ENCODE measurements at places on chromosomes 5 and 9.

- H3K4me3 ChIP-seq, result no peak overlapping the region
- peaks cover 13% of the 10 kb centered on the region for H3K27me3 ChIP-seq
- no peak for DNase-seq
- no peak overlapping the region for H3K27ac ChIP-seq
- H3K4me1 ChIP-seq, result no peaks in the 10 kb centered on the region
- H3K36me3 ChIP-seq, result no peaks in the 10 kb centered on the region
These were observed 8.8 kb downstream of the RGS7BP start for GRCh38 chr5:64514612-64515011.

DNA sequence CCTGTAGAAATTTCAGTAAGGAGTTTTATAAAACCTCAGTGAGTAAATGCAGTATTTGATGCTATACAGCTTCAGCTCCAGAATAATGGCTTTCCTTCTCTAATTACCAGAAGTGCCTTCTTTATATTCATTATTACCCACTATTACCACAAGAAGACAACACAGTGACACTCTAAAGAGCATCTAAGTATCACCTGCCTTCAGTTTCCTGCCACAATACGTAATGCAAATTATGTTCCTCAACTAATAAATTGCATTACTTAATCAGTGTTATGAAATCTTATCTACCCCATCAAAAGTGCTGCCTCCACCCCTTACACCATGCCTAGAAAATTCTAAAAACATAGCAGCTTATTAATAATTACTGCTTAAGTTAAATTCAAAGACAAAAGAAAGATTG is 91.9 kb downstream of the TRPM6 start:
- peaks cover 2% of the 10 kb centered on the region for H3K36me3 ChIP-seq
- H3K4me3 ChIP-seq, result no peak overlapping the region
- H3K4me1 ChIP-seq, result peaks cover 10% of the 10 kb centered on the region
- H3K27ac ChIP-seq, result no peak overlapping the region
- DNase-seq, result no peak

DNA sequence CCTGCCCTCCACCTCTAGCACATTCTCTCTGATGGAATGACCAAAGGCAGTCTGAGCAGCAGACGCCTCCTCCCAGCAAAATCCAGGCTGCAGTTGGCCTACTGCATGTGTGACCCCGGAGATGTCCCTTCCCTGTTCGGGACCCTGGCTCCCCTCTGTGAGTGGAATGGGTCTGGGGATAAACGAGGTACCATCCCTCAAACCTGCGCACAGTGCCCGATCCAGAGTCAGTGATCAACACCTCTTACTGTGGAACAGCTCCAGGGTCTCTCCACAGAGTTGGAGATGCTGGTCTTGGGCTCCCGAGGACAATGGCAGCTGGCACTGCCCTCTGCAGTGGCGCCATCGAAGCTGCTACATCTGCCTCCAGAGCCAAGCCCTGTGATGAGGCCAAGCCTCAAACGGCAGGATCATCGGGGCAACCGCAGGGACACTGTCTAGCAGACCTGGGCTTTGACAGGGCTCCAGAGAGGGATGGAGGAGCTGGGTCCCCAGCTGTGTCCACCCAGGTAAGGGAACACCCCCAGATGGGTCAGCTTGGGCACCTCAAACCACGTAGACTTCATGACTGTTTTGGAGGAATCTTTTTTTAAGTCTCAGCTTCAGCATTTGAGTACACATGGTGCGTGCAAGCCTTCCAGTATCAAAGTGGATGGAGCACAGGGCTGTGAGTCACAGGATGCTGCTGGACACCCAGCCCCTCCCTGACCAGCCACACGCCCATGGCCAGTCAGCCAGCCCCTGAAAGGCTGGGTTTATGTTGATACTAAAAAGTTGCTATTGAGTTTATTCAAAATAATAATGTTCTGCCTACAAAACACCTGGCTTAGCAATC is 13.0 kb downstream of the MED10 start:
- H3K27ac ChIP-seq, result no peak overlapping the region
- H3K27me3 ChIP-seq, result no peaks in the 10 kb centered on the region
- no peak for DNase-seq
- peaks cover 19% of the 10 kb centered on the region for H3K36me3 ChIP-seq
- no peak overlapping the region for H3K4me3 ChIP-seq

GRCh38 chr5:139974661-139975060 is 68.4 kb downstream of the NRG2 start:
- no peak overlapping the region for H3K4me3 ChIP-seq
- DNase-seq, result no peak
- H3K4me1 ChIP-seq, result no peaks in the 10 kb centered on the region
- peaks cover 3% of the 10 kb centered on the region for H3K36me3 ChIP-seq

GRCh38 chr5:149452665-149453617 is 73.8 kb upstream of the IL17B start:
- no peak for DNase-seq
- H3K36me3 ChIP-seq, result peaks cover 3% of the 10 kb centered on the region
- H3K27ac ChIP-seq, result no peak overlapping the region
- H3K4me1 ChIP-seq, result no peaks in the 10 kb centered on the region
- no peak overlapping the region for H3K4me3 ChIP-seq

DNA sequence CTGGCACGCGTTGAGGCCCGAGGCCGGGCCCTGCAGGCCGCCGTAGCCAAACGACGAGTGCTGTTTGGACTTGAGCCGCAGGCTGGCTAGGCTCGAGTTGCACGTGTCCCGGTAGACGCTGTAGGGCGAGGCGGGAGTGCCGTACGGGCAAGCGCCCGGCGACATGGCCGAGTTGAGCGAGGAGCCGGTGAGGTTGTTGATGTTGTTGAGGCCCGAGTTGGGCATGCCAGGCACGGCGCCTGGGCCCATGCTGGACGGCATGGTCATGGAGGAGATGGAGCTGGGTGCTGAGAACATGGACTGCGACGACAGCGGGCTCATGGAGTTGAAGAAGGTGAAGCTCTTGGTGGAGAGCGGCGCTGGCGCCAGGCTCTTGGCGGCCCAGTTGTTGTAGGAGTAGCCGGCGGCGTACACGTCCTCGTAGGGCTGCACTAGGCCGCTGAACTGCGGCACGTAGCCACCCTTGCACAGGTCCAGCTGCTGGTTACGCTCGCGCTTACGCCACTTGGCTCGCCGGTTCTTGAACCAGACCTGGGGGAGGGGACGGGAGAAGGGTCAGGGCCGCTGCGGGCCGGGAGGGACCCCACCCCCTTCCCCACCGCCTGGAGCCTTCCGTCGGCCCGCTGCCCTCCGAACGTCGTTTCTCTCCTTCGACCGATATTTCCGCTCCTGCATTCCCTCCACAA is 5.1 kb downstream of the PITX1 start:
- peaks cover 21% of the 10 kb centered on the region for H3K4me1 ChIP-seq
- no peak overlapping the region for H3K27ac ChIP-seq
- no peak for DNase-seq

- no peak overlapping the region for H3K27ac ChIP-seq
- no peaks in the 10 kb centered on the region for H3K4me1 ChIP-seq
- no peak overlapping the region for H3K4me3 ChIP-seq
- no peaks in the 10 kb centered on the region for H3K36me3 ChIP-seq
These were observed 82.2 kb upstream of the BRINP1 start for GRCh38 chr9:119451426-119451825.

- no peak for DNase-seq
- H3K4me1 ChIP-seq, result no peaks in the 10 kb centered on the region
- H3K4me3 ChIP-seq, result no peak overlapping the region
- H3K27me3 ChIP-seq, result no peaks in the 10 kb centered on the region
- H3K36me3 ChIP-seq, result no peaks in the 10 kb centered on the region
These were observed 210.5 kb downstream of the SNX18 start for GRCh38 chr5:54727874-54728587.

- H3K4me1 ChIP-seq, result no peaks in the 10 kb centered on the region
- DNase-seq, result no peak
- no peak overlapping the region for H3K4me3 ChIP-seq
- H3K27ac ChIP-seq, result no peak overlapping the region
- no peaks in the 10 kb centered on the region for H3K36me3 ChIP-seq
These were observed 15.3 kb upstream of the NRG2 start for GRCh38 chr5:140058212-140058932.

DNA sequence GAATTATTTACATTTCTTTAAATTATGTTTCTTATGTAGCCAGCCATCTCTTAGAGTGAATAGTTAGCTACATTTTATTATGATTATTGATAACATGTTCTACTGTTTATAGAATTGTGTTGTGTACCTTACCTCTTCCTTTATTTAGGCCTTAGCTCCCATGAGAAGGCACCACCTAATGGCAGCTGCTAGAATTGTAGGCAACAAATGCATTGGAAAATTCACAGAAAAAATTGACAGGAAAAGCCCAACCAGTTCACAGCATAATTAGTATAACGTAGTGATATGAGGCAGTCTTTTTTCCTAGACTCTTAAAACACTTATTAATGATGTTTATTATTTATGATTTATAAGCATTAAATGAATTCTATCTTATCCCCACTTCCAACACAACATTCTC is 175.8 kb downstream of the WDR70 start:
- H3K4me1 ChIP-seq, result peaks cover 8% of the 10 kb centered on the region
- no peaks in the 10 kb centered on the region for H3K27me3 ChIP-seq
- H3K4me3 ChIP-seq, result no peak overlapping the region
- no peak overlapping the region for H3K27ac ChIP-seq
- no peaks in the 10 kb centered on the region for H3K36me3 ChIP-seq
- no peak for DNase-seq

GRCh38 chr9:99635032-99635431 is 186.7 kb upstream of the NR4A3 start:
- peaks cover 29% of the 10 kb centered on the region for H3K27me3 ChIP-seq
- no peak overlapping the region for H3K27ac ChIP-seq
- no peaks in the 10 kb centered on the region for H3K4me1 ChIP-seq

DNA sequence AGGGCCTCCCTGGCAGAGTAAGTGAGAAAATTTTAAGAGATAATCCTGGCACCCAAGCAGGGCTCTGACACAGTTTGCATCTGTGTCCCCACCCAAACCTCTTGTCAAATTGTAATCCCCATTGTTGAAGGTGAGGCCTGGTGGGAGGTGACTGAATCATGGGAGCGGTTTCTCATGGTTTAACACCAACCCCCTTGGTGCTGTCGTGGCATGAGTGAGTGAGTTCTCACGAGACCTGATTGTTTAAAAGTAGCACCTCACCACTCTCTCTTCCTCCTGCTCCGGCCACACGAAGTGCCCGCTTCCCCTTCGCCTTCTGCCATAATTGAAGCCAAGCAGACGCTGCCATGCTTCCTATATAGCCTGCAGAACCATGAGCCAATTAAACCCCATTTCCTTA is 80.1 kb downstream of the FBXW11 start:
- H3K36me3 ChIP-seq, result peaks cover 5% of the 10 kb centered on the region
- no peak overlapping the region for H3K27ac ChIP-seq
- no peak overlapping the region for H3K4me3 ChIP-seq
- peaks cover 50% of the 10 kb centered on the region for H3K4me1 ChIP-seq
- H3K27me3 ChIP-seq, result no peaks in the 10 kb centered on the region

DNA sequence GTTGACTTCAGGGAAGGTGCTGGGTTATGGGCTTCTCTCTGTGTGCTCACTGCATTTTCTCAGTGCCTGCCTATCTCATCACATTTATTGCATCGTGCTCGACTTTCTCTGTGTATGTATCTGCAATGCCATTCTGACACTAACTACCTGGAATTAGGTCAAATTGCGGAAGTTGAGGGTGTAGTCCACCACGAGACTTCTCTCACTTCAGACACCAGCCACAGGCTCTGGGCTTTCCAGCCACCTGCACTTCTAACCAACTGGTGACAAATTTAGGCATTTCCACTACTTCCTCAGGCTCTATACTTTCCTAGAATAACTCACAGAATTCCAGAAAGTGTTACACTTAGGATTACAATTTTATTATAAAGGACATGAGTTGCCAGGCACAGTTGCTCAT is 188.6 kb upstream of the ZNF608 start:
- DNase-seq, result no peak
- H3K4me1 ChIP-seq, result no peaks in the 10 kb centered on the region
- no peaks in the 10 kb centered on the region for H3K27me3 ChIP-seq
- no peak overlapping the region for H3K27ac ChIP-seq

DNA sequence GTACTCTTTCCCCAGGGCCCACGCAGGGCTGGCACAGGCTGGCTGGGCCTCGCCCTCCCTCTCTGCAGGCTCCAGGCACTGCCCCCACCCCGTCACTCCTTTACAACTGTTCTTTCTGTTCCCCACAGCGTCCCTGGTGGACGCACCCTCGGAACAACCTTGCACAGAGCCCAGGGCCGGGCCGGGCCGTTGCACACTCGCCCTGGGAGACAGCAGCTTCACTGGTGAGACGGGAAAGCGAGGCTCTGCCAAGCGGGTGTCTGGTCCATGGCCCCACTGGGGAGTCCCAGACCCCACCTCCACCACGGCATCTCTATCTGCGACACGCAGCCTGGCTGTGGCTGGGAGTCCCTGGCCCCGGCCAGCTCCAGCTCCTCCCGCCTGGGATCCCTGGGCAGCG is 18.4 kb upstream of the QSOX2 start:
- H3K27me3 ChIP-seq, result no peaks in the 10 kb centered on the region
- peaks cover 6% of the 10 kb centered on the region for H3K4me1 ChIP-seq
- no peak for DNase-seq
- H3K4me3 ChIP-seq, result no peak overlapping the region
- peaks cover 9% of the 10 kb centered on the region for H3K36me3 ChIP-seq

GRCh38 chr5:13403351-13403750 is 541.1 kb downstream of the DNAH5 start:
- H3K4me3 ChIP-seq, result no peak overlapping the region
- H3K27ac ChIP-seq, result no peak overlapping the region
- no peaks in the 10 kb centered on the region for H3K4me1 ChIP-seq

- no peak overlapping the region for H3K27ac ChIP-seq
- no peak overlapping the region for H3K4me3 ChIP-seq
- peaks cover 47% of the 10 kb centered on the region for H3K36me3 ChIP-seq
These were observed 104.0 kb downstream of the DOCK8 start for GRCh38 chr9:318646-319045.

- no peak overlapping the region for H3K27ac ChIP-seq
- peaks cover 2% of the 10 kb centered on the region for H3K36me3 ChIP-seq
- H3K4me1 ChIP-seq, result no peaks in the 10 kb centered on the region
- DNase-seq, result peak; percentile 22
- no peak overlapping the region for H3K4me3 ChIP-seq
These were observed 13.5 kb downstream of the IL12B start for GRCh38 chr5:159316519-159317383.

- peaks cover 4% of the 10 kb centered on the region for H3K36me3 ChIP-seq
- H3K4me3 ChIP-seq, result no peak overlapping the region
- H3K4me1 ChIP-seq, result no peaks in the 10 kb centered on the region
These were observed 376.2 kb upstream of the GRAMD2B start for GRCh38 chr5:126046846-126047571.

- DNase-seq, result no peak
- H3K36me3 ChIP-seq, result no peaks in the 10 kb centered on the region
- H3K4me1 ChIP-seq, result no peaks in the 10 kb centered on the region
- H3K4me3 ChIP-seq, result no peak overlapping the region
- H3K27ac ChIP-seq, result no peak overlapping the region
- H3K27me3 ChIP-seq, result no peaks in the 10 kb centered on the region
These were observed 182.5 kb downstream of the EDIL3 start for GRCh38 chr5:84202136-84202535.

- no peak overlapping the region for H3K4me3 ChIP-seq
- no peak overlapping the region for H3K27ac ChIP-seq
- peaks cover 25% of the 10 kb centered on the region for H3K4me1 ChIP-seq
- peaks cover 3% of the 10 kb centered on the region for H3K36me3 ChIP-seq
- H3K27me3 ChIP-seq, result no peaks in the 10 kb centered on the region
- DNase-seq, result no peak
These were observed 43.6 kb downstream of the ERGIC1 start for GRCh38 chr5:172877466-172878260.

GRCh38 chr5:163177971-163178370 is 259.4 kb upstream of the CCNG1 start:
- no peak for DNase-seq
- H3K36me3 ChIP-seq, result peaks cover 1% of the 10 kb centered on the region
- H3K27ac ChIP-seq, result no peak overlapping the region
- H3K4me1 ChIP-seq, result no peaks in the 10 kb centered on the region
- no peak overlapping the region for H3K4me3 ChIP-seq

Data from central memory CD8-positive, alpha-beta T cell (primary cell).